ENCODE measurements at places on chromosomes 2 and 18.
A peak's percentile ranks its signal among the peaks of the same experiment; 100 is the strongest.

GRCh38 chr2:17590342-17590911, 49.9 kb downstream of the VSNL1 start:
- no peak for DNase-seq

GRCh38 chr2:64637931-64638330, 15.8 kb downstream of the SERTAD2 start:
- DNase-seq, result peak; percentile 20

GRCh38 chr2:27177441-27178351, 28.9 kb downstream of the TCF23 start:
- DNase-seq, result no peak

DNA sequence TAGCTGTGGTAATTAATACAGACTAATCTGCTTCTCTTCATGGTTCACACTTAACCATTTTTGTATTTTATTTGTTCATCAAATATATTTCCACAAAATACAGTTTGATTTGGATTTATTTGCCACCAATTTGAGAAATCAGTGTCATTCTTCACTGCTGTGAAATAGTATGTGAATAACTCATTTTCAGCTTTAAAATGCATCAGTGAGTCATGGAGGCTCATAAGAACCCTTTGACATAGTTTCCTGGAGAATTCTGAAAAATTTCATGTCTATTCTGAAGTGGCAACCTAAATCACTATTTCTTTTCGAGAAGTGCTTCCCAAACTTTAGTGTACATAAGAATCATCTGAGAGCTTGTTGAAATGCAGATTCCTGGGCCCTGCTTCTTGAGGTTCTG, 1026.7 kb upstream of the ACVR2A start:
- peak; percentile 24 for DNase-seq

Data from fibroblast of skin of scalp (primary cell).